ENCODE measurements at places on chromosomes 16 and 17. TPM values are rescaled to one million over a fixed set of nuclear protein-coding genes. Genes with fewer than 3 reads are reported as not detected.

DNA sequence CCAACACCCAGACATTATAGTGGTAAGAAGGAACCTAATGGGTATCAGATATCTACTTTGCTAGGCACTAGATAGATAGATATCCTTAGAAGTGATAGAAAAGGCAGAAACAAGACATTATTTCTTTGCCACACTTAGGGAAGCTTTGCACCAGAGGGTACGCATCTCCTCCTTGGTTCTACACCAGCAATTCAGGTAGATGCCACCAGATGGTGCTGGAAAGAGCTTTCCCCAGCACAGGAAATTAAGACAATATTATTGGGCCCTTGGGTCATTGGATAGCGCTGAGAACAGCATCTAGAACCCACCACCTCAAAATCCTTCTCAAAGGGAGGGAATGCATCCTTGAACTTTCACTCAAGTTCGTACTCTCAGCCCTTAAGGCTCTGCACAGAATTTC is 173.8 kb upstream of the CCL2 start:
- no peaks in the 10 kb centered on the region for H3K4me1 ChIP-seq
- H3K27ac ChIP-seq, result no peak overlapping the region
- no peak for DNase-seq
- no peak overlapping the region for H3K4me3 ChIP-seq

FBXW10 gene
- total RNA-seq, result not detected

DNA sequence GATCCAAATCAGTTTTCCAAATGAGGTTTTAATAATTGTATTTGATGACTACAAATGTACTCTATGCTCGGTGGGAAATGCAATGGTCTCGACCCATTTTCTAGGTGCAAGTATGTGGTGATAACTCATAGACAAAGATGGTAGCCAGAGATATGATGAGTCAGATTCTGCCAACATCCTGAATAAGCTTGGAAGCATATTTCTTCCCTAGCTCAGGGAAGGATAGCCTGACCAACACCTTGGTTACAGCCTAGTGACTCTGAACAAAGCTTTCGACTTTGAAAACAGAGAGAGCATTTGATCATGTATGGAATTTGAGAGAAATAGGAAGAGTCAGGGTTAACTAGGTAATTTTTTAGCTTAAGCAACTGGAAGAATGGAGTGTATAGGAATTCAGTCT is 128.3 kb upstream of the MYOCD start:
- H3K27me3 ChIP-seq, result no peaks in the 10 kb centered on the region
- DNase-seq, result no peak
- no peak overlapping the region for H3K27ac ChIP-seq

GALR2 gene
- 0.34 TPM for total RNA-seq

- no peaks in the 10 kb centered on the region for H3K27me3 ChIP-seq
- no peak overlapping the region for H3K27ac ChIP-seq
- H3K36me3 ChIP-seq, result no peaks in the 10 kb centered on the region
- no peak overlapping the region for H3K4me3 ChIP-seq
- H3K4me1 ChIP-seq, result no peaks in the 10 kb centered on the region
- DNase-seq, result no peak
These were observed 131.3 kb downstream of the AIPL1 start for GRCh38 chr17:6303664-6304063.

OR1A1 gene
- total RNA-seq, result not detected

EPOP gene
- total RNA-seq, result 0.83 TPM

DNA sequence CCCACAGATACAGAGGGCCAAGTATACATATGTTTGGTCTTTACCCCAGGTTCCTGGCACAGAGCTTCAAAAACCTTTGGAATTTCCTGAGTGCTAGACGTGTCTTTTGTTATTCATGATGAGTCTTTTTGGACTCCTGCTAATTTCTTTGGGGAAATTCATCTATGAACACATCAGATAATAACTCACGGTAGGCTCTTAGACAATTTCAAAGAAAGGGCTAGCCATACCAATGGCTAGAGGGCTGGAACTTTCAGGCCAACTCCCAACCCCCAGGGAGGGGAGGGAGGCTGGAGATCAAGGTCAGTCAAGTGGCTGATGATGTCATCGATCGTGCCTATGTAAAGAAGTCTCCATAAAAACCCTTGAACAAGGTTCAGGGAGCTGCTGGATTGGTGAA is 101.9 kb downstream of the STX8 start:
- H3K27ac ChIP-seq, result no peak overlapping the region
- H3K27me3 ChIP-seq, result no peaks in the 10 kb centered on the region
- no peaks in the 10 kb centered on the region for H3K36me3 ChIP-seq
- H3K4me1 ChIP-seq, result no peaks in the 10 kb centered on the region
- no peak for DNase-seq

DNA sequence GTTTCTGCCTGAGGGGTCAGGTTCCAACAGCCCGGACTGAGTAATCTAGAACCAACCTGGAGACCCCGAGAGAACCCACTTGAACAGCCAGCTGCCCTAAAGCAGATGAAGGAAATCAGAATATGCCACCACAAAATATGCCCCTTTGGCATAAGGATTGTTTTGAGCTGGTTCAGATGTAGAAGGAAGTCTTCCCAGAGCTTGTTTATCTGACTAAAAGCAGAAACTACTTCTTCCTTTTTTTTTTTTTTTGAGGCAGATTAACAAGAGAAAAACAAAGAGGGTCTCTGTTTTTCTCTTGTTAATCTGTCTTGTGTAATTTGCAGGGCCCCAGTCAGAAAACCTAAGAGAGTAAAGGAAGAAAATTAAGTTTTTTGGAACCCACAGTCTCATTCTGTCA is 53.0 kb downstream of the PECAM1 start:
- no peaks in the 10 kb centered on the region for H3K36me3 ChIP-seq
- peaks cover 11% of the 10 kb centered on the region for H3K4me1 ChIP-seq
- no peak for DNase-seq
- no peaks in the 10 kb centered on the region for H3K27me3 ChIP-seq
- H3K27ac ChIP-seq, result no peak overlapping the region
- no peak overlapping the region for H3K4me3 ChIP-seq

GRCh38 chr17:40345161-40345993 is 19.2 kb downstream of the GJD3 start:
- peaks cover 46% of the 10 kb centered on the region for H3K4me1 ChIP-seq
- no peaks in the 10 kb centered on the region for H3K36me3 ChIP-seq
- DNase-seq, result peak; percentile 81
- H3K4me3 ChIP-seq, result peak overlapping the region; percentile 68
- no peaks in the 10 kb centered on the region for H3K27me3 ChIP-seq

- H3K27ac ChIP-seq, result no peak overlapping the region
- no peaks in the 10 kb centered on the region for H3K27me3 ChIP-seq
- H3K4me3 ChIP-seq, result no peak overlapping the region
- DNase-seq, result no peak
- peaks cover 10% of the 10 kb centered on the region for H3K4me1 ChIP-seq
- no peaks in the 10 kb centered on the region for H3K36me3 ChIP-seq
These were observed 2.8 kb downstream of the PRKAR1A start for GRCh38 chr17:68514831-68515635.

- H3K27ac ChIP-seq, result no peak overlapping the region
- peak; percentile 8 for DNase-seq
- H3K4me1 ChIP-seq, result no peaks in the 10 kb centered on the region
- no peaks in the 10 kb centered on the region for H3K36me3 ChIP-seq
- no peaks in the 10 kb centered on the region for H3K27me3 ChIP-seq
These were observed 116.6 kb downstream of the XYLT1 start for GRCh38 chr16:17354141-17354601.

KIF2B gene
- not detected for total RNA-seq

DNA sequence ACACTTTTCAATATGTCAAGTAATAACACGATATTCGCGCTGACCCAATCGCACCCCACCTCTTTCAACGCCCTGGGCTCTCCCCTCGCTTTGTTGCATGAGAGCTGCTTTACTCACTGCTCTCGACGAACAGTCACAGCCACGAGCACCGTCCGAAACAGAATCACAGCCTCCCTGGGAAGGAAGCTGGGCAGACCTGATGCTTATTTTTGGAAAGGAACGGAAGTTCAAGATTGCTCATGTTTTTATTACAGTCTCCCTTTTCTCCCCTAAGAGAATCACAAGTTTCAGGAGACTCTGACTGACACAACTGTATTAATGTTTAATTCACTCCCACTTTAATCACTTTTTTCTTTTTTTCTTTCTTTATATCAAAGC is 67.8 kb downstream of the ANKRD11 start:
- no peak overlapping the region for H3K4me3 ChIP-seq
- H3K27me3 ChIP-seq, result no peaks in the 10 kb centered on the region
- no peak overlapping the region for H3K27ac ChIP-seq
- no peak for DNase-seq
- peaks cover 26% of the 10 kb centered on the region for H3K4me1 ChIP-seq

FNDC8 gene
- not detected for total RNA-seq

DNA sequence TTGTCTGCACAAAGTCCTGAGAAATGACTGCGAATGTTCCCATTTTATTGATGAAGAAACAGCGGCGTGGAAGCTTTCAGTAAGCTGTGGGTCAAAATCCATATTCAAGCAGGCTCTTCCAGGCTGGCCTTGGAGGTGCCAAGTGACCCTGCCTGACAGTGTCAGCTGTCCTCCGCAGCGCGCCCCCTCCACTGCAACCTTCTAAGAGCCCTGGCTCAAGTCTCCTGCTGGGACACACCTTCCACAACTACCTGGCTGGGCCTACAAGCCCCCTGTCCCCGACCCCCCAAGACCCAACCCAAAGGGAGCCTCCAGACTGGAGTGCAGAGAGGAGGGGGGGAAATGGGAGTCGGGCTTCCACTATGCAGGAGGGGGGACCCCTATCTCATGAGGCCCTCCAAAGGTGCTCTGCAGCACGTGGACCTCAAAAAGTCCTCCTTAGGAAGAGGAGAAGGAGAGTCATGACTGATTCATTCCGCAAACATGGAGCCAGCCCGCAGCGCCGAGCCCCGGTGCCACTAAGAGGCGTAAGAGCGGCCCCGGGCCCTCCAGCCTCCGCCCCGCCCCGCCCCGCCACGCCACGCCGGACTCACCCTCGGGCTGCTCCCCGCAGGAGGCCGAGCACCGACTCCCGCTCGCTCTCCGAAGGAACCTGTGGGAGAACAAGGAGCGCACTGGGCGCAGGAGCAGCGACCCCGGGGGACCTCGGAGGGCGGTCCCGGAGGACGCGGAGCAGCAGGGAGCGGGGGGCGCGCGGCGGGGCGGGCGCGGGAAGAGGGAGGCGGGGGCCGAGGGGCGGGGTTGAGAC is 574 bp downstream of the MPP3 start:
- no peaks in the 10 kb centered on the region for H3K36me3 ChIP-seq
- no peak overlapping the region for H3K27ac ChIP-seq
- H3K27me3 ChIP-seq, result no peaks in the 10 kb centered on the region
- peak overlapping the region; percentile 63 for H3K4me3 ChIP-seq
- peak; percentile 51 for DNase-seq

DNA sequence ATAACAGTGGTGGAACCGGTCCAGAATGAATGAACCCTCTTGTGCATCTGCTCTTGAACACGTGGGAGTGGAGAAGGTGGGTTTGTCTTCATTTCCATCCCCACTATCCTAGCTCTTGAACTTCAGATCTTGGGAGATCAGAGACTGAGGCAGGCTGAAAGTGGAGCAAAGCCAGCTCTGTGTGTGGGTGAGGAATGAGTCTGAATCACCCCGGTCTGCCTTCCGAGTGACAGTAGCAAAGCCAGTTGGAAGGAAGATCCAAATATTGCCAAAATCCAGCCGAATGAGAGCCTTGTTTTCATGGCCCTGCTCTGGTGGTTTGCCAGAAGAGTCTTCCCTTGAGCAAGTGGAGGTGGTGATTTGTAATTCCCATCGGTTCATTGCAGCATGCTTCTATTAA is 29.0 kb upstream of the ASIC2 start:
- no peak for DNase-seq
- H3K27ac ChIP-seq, result no peak overlapping the region
- no peaks in the 10 kb centered on the region for H3K27me3 ChIP-seq
- no peaks in the 10 kb centered on the region for H3K36me3 ChIP-seq
- H3K4me1 ChIP-seq, result no peaks in the 10 kb centered on the region
- H3K4me3 ChIP-seq, result no peak overlapping the region

SLC16A11 gene
- total RNA-seq, result 2.3 TPM

DNA sequence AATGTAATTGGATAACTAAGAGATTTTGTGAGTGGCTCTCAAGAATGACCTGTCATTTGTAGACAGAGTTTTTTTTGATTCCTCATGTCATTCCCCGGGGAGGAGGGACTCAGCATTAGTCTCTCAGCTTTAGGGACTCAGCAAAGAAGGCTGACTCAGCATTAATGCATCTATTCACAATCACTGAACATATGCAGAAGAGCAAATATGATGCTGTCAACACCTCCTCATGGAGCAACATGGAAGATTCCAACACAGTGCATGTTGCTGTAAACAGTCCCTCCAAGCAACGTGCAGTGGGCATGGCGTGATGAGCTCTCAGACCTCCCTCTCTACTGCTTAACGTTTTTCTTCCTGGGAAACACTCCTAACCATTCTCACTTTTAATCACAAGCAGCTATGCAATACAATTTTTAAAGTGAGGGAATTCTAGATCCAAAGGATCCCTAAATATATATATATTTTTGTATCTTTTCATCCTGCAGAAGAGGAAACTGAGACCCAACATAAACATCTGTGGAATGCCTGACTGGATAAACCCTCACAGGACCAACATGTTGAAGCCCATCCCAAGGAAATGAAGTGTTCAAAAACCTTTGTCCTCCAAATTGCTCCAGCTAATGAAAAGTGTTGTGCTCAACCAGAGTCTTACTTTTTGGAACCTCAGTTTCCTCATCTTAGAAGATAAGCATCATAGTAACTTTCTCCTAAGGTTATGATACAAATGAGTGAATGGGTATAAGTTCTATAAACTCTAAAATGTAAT is 38.9 kb downstream of the TMEM100 start:
- H3K4me3 ChIP-seq, result no peak overlapping the region
- DNase-seq, result no peak
- no peaks in the 10 kb centered on the region for H3K36me3 ChIP-seq
- H3K27me3 ChIP-seq, result no peaks in the 10 kb centered on the region

HBA1 gene
- total RNA-seq, result 14.3 TPM

MKS1 gene
- 18.5 TPM for total RNA-seq
